ENCODE measurements at places on chromosomes 6 and 20. TPM values are rescaled to one million over a fixed set of nuclear protein-coding genes. Genes with fewer than 3 reads are reported as not detected.

The TP53INP2 gene
- total RNA-seq: 52.5 TPM

DNA sequence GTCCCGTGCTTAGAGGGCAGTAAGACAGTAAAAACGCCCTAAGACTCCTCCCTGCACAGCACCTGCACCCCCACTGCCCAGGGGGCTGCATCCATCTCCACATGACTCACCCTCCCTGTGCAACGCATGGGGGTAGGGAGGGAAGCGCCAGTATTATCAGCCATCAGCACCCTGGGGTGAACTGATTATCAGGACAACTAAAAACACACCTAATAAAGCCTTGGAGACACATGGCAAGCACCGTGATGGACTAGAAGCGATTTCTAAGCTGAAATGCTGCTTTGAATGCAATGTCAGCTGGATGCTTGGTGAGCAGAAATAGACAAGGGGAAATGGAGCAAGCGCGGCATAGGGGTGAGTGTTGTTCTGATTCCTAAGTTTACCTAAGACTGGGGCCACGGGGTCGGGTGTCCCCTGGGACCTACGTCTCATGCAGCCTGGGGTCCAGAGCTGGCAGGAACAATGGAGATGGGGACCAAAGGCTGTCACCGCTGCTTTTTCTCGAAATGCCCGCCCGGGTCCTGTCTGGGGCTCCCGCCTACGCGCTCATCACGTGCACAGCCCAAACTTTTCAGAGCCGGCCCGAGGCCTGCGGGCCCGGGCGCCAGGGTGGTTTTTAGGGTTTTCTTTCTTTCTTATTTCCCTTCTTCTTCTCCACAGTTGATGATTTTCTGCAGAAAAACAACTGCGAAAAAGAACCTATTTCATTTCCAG, 702 bp upstream of the TNFAIP3 start:
- no peak for DNase-seq

- DNase-seq: no peak
Observed at GRCh38 chr20:59723108-59723500, 118.8 kb downstream of the PHACTR3 start.

- no peak for DNase-seq
Observed at GRCh38 chr6:131652472-131652871, 15.4 kb downstream of the ENPP3 start.

DNA sequence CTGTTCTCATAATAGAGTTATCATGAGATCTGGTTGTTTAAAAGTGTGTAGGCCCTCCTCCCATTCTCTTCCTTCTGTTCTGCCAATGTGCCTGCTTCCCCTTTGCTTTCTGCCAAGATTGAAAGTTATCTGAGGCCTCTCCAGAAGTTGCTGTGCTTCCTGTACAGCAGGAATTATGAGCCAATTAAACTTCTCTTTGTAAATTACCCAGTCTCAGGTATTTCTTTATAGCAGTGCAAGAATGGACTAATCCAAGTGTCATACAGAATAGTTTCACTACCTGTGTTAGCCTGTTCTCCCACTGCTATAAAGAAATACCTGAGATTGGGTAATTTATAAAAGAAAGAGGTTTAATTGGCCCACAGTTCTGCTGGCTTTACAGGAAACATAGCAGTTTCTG, 100.0 kb downstream of the CD24 start:
- DNase-seq: no peak

The RAB32 gene
- 46.6 TPM for total RNA-seq

DNA sequence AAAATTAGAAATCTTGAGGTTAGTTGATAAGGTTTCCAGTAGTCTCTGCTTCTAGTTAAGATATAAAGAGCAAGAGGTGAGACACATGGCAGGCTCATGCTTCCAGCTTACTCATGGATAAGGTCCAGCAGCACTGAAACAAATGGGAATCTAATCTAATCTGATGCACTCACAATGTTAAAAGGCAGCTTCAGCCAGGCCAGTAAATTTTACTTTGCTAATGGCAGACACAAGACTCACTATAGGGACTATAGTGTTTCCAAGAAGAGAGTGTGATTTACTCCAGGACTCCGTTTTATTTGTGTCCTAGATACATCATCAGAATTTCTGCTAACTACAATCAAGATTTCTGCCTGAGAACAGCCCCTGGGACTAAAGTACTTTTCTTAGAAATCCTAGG, 324.8 kb downstream of the SMOC2 start:
- DNase-seq: no peak

The CITED2 gene
- total RNA-seq: 844 TPM

The AARS2 gene
- total RNA-seq: 10.2 TPM

DNA sequence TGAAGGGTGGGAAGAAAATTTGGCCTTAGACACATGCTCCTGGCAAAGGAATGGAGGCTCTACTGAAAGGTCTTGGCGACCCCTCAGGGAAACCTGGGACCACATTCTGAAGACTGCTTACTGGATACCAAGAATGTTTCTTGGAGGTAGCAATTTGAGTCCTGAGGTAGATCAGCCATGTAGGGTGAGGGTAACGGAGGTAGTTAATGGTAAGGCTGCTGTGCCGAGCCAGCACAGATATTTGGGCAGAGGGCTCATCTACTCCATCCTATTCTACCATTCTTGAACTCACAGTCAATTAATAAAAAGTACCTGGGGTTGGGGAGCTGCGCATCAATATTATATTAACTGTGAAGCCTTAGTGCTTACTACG, 401 bp upstream of the PHF3 start:
- no peak for DNase-seq

DNA sequence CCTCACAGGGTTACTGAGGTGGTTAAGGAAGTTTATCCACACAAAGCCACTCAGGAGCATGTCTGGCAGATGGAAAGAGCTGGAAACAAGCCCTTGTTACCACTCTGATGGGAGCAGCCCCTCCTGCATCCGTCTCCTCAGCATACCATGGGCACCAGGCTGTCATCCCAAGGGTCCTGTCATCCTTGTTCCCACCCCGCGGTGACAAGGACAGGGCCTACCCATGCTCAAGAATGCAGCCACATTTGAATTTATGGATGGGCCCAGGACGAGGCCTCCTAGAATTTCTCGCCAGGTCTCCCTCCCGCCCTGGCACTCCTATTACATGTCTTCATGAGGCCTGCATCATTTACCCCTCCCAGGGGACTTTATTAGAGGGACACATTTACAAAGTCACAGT, 60.0 kb downstream of the NPEPL1 start:
- DNase-seq: peak; percentile 66

- no peak for DNase-seq
Observed at GRCh38 chr6:116362276-116362675, 8.5 kb upstream of the DSE start.

GRCh38 chr20:36548006-36548315, 6.6 kb downstream of the MYL9 start:
- DNase-seq: no peak

- DNase-seq: no peak
Observed at GRCh38 chr6:168056892-168057527, 22.0 kb downstream of the FRMD1 start.

The TSBP1 gene
- total RNA-seq: not detected

DNA sequence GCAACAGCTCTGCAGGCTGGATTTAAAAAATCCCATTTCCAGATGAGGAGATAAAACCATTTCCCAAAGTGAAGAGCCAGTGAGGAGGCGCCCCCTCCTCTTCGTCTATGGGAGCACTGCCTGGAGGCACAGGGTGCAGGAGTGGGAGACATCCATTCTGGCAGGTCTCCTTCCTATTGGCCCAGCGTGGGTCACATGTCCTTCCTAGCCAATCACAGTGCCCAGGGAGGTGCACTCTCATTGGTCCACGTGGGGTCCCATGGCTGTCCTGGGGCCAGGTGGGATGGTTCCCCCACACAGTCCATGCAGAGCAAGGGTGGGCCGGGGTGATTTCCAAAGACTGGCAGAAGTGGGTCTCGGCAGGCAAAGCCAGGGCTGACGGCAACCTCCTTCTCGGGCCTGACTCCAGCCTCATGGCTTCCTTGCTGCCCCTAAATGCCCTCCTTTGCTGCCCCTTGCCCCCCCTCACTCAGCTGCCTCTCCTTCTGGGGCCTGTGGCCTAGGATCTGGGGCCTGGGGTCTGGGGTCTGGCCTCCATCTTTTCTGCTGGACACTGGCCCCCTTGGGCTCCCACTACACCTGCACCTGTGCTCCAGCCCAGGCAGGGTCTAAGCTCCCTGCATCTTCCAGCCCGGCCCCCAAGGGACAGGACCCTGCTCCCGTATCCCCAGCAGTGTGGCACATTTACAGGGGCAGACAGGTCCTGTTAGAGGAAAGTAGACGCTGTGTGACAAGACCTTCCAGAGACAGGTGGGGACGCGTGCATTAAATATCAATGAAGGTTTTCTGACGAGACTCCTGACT, 231.7 kb downstream of the TAF4 start:
- DNase-seq: no peak

The ASIP gene
- total RNA-seq: not detected

- no peak for DNase-seq
Observed at GRCh38 chr6:127219869-127220268, 46.8 kb upstream of the RNF146 start.

DNA sequence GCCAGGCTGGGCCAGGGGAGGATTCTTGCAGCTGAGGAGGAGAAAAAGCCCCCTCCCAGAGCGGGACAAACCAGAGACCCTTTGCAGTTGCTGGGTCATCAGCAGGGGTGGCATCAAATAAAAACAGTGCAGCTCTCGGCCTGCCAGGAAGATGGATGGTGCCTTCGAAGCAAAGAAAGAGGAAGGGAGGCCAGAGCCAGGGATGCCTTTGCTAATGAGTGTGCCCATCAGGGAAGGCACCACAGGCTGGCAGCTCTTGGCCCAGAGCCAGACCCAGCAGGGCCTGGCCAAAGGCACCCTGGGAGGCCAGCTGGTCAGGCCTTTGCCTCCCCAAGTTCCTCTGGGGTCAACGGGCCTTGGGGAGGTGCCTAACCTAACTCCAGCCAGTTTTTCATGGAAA, 26.3 kb upstream of the ZNF318 start:
- no peak for DNase-seq

GRCh38 chr6:137749696-137750211, 117.3 kb upstream of the TNFAIP3 start:
- no peak for DNase-seq

DNA sequence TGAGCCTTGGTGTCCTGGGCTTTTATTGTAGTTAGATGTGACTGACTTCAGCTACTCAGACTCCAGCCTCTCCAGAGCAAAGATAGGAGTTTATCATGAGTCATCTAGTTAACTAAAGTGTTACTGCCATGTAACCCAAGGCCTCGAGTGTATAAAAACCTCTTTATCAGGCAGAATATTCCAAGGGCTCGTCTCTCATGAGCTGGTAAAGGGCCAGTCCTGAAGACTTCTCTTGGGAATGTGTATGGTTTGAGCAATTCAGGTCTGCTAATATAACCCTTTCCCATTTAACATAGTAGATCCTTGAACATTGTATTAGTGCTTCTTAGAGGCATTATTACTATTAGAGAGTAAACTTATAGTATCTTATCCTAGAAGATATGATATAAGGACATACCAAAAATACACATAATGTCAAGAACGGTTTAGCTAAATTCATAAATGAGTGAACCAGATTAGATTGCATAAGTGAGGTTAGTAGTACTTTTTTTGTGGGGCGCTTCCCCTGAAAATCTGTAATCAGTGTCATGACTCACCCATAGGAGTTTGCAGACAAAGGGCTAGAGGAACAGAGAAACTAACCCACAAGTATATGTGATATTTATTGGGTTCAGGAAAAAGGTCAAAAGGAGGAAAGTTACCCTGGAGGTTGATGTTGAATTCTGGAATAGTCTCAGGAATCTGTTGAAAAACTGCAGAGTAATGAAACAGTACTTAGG, 16.0 kb downstream of the DSE start:
- DNase-seq: no peak

The SLC32A1 gene
- not detected for total RNA-seq

- DNase-seq: no peak
Observed at GRCh38 chr6:27188885-27189418, 58.5 kb upstream of the PRSS16 start.

DNA sequence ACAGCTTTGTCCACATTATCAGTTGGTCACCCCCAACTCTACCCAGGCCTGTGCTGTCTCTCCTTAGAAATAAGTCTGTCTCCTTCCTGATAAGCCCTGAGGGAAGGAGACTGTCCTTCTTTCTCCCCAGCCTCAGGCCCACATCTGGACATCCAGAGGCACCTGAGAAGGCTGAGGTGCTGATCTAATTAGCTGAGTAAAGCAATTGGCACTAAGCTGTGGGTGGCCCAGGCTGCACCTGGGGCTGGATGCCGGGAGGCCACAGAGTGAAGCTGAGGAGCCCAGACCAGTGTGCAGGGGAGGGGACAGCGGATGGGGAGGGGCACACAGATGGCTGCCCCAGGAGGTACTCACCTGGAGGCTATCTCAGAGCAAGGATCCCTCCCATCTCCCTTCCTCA, 26.2 kb upstream of the BMP7 start:
- no peak for DNase-seq

The DYNLRB1 gene
- total RNA-seq: 152 TPM

The SYTL3 gene
- total RNA-seq: 10.1 TPM

The ARFGEF3 gene
- 3.3 TPM for total RNA-seq

GRCh38 chr20:57103146-57103800, 163.2 kb downstream of the BMP7 start:
- no peak for DNase-seq

GRCh38 chr6:106102967-106103727, 17.0 kb downstream of the PRDM1 start:
- peak; percentile 70 for DNase-seq

GRCh38 chr6:42032366-42032765, 18.0 kb upstream of the TAF8 start:
- DNase-seq: no peak

The PRDM13 gene
- total RNA-seq: not detected

DNA sequence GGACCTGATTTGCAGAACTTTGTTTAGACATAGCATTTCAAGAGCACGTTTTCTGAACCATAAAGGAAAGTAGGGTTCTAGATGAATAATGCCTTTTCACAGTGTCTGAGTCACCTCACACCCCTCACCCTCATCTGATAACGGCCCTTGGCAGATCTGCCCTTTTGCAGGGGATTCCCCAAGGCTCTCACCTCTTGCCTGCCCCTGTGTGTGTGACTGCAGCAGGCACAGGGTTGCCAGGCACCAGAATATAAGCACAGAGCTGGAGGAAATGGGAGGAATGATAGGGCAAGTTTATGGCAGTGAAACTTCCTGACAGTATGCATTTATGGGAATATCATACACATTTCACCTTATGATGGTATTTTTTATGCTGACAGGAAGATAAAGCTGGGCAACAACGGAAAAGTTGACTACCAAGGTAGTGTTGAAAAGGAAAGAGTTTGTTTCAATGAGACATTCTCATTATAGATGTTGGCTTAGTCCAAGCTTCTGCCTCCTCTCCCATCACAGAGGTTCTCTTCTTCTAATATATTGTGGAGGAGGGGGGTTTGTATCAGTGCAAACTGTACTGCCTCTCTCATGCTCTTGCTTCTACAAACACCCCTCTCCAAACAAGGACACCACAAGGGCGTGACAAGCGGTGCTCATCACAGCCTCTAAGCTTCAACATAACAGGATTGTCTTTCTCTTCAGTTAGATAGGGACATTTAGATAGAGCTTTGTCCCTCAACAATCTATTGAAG, 101.5 kb upstream of the BACH2 start:
- DNase-seq: no peak

GRCh38 chr6:63963769-63964315, 328.2 kb downstream of the PHF3 start:
- DNase-seq: no peak

Measured in esophagus muscularis mucosa (tissue), 4 donors.